Upper lobe of right lung (tissue), 1 donor: ENCODE measurements at places on chromosomes 16 and 17. TPM values are rescaled to one million over a fixed set of nuclear protein-coding genes. Genes with fewer than 3 reads are reported as not detected.

- H3K4me3 ChIP-seq = no peak overlapping the region
- no peaks in the 10 kb centered on the region for H3K36me3 ChIP-seq
- DNase-seq = peak; percentile 41
- peak overlapping the region; percentile 36 for H3K27ac ChIP-seq
- peaks cover 49% of the 10 kb centered on the region for H3K4me1 ChIP-seq
Measured at GRCh38 chr16:56910654-56911539, 21.0 kb upstream of the HERPUD1 start.

The SCN4A gene
- total RNA-seq = not detected

DNA sequence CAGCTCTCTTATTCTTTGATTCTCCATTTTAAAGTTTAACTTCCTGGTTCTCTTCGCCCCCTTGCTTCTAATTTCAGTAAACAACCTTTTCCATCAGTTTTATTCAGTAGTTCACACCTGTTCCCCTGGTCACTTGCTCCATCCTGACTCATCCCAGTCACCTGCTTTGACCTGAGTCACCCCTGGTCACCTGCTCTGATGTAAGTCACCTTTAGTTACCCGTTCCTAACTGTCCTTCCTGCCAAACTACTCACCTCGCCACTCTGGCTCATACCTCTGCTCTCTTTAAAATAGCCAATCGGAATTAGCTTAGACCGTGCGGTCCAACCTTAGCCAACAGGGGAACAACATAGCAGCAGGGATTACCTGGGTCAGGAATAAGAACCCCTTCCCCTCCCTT lies 4.7 kb upstream of the NLRC5 start:
- DNase-seq = no peak
- H3K27ac ChIP-seq = no peak overlapping the region
- peaks cover 12% of the 10 kb centered on the region for H3K4me1 ChIP-seq
- no peak overlapping the region for H3K4me3 ChIP-seq
- no peaks in the 10 kb centered on the region for H3K36me3 ChIP-seq

GRCh38 chr16:80947708-80948625 lies 58.7 kb downstream of the CMC2 start:
- no peaks in the 10 kb centered on the region for H3K4me1 ChIP-seq
- no peaks in the 10 kb centered on the region for H3K27me3 ChIP-seq
- H3K4me3 ChIP-seq = no peak overlapping the region
- H3K36me3 ChIP-seq = no peaks in the 10 kb centered on the region
- no peak overlapping the region for H3K27ac ChIP-seq
- DNase-seq = no peak

- no peaks in the 10 kb centered on the region for H3K36me3 ChIP-seq
- no peaks in the 10 kb centered on the region for H3K27me3 ChIP-seq
- DNase-seq = peak; percentile 42
- no peak overlapping the region for H3K27ac ChIP-seq
- H3K4me1 ChIP-seq = no peaks in the 10 kb centered on the region
Measured at GRCh38 chr16:87273471-87274030, 43.6 kb downstream of the C16orf95 start.
